ENCODE measurements at places on chromosomes 6 and 20.
A peak's percentile ranks its signal among the peaks of the same experiment; 100 is the strongest.

DNA sequence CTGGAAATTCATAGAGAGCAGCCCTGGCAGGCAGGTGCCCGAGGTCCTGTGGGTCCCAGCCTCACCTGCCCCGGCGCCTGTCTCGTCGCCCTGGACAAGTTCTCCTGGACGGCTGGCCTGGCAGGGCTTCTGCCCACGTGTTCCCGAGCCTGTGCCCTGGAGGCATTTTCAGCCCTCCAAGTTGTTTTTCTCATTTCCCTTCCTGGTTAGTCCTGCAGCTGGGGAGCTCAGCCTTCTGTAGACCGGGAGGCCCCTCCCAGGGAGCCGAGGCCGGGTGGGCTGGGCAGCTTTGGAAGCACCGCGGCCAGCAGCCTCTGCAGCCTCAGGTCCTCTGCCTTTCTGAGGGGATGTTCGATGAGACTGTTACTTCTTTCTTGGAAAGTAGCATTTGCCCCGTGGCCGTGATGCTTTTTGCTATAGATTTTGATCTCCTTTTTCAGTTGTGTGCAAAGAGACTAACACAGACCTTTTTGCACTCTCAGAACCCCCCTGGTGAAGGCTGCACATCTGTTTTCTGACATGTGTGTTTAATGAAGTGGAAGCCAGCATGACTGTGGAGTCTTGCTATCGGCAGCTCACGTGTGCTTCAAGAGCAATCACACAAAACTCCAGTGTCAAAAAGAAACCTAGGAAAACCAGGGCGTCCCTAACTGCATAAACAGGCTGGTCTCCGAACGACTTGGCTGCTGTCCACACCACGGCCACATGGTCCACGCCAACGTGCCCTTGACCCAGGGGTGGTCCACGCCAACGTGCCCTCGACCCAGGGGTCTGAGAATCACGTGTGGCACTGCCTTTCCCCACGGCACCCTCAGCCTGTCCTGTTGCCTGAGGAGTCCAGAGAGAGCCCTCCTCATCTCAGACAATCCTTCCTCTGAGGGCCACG, 207.5 kb downstream of the SMOC2 start:
- DNase-seq = no peak

DNA sequence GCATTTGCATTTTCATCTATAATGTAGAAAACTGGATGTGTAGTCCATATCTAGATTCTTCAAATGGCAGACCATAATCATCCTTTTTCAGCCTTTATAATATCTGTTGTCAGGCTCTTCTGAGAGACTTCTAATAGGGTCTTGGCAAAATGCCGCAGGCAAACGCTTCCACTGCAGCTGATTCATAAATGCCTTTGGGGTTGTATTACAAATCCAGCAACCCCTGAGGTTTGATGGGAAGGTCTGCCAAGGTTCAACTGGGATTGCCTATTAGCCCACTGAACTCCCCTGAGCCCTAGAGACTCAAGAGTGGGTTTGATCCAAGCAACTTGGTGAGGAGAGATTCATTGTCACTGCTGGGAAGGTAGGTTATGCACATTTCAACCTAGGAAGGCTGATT, 365.2 kb upstream of the POU3F2 start:
- DNase-seq = no peak

DNA sequence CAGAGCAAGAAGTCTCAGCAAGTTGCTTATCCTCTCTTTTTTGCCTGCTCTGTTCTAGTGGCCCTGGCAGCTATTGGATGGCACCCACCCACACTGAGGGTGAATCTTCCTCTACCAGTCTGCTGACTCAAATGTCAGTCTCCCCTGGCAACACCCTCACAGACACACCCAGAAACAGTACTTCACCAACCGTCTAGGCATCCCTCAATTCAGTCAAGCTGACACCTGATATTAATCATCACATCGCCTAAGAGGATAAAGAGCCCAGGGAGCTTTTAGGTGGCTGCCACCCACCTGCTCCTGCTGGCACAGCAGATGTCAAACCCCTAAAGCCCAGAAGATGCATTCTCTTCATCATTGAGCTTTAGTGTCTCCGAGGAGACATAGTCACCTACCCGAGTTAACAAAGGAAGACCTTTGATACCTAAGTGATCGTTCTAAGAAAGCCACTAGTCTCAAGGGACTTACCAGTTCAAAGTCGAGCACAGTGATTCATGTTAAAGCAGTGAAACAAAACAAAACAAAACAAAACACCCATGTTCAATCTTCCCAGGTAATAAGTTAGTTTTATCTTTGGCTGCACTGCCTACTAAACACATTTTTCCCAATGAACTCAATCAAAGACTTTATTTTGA, 97.7 kb upstream of the KCNQ5 start:
- DNase-seq = peak; percentile 49

- DNase-seq = no peak
These were observed 165.4 kb downstream of the SYNDIG1 start for GRCh38 chr20:24634855-24635254.

GRCh38 chr6:143677891-143678791, at the start of gene PHACTR2:
PHACTR2 (plus strand) TSS chr6:143677965; CDS start chr6:143678164, 199 bp downstream.
- no peak for DNase-seq

GRCh38 chr20:49245921-49246740, 26.9 kb downstream of the DDX27 start:
- no peak for DNase-seq

GRCh38 chr6:6884193-6884627, 223.6 kb upstream of the RREB1 start:
- DNase-seq = no peak

GRCh38 chr20:5061213-5061612, 58.5 kb downstream of the PCNA start:
- DNase-seq = no peak

GRCh38 chr6:167424060-167424673, 99.3 kb downstream of the TTLL2 start:
- no peak for DNase-seq

DNA sequence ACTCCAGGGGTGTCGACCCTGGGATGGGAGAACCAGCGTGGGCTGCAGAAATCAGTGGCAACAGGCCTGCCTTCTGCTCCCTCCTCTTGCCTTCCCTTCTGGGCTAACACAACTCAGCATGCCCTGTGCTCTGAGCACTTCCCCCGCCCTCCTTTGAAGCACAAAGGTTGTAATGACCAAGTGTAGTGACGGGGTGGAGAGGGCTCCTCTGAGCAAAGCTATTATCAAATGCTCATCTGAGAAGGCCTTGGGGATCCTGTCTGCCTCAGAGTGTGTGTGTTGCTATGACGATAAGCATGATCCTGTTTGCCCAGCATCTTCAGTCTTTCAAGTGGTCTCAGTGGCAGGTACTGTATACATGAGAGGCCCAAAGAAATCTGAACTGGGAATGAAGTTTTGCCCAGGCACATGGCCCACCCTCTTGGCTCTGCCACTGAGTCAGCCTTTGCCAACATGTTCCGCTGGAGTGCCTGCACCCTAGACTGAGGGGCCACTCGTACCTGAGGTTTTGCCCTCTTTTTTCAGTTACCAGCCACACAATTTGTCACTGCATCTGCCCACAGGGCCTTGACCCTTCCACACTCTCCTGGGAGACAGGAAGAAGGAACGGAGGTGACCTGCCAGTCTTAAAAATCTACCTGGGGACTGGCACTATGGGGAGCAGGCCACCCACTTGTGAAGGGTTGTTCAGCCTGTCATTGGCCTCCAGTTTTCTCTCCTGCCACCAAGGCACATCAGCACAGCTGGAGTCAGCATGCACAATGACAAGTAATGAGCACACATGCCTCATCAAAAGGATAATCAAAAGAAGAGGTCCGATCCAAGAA, 74.5 kb downstream of the GFOD1 start:
- DNase-seq = peak; percentile 29

DNA sequence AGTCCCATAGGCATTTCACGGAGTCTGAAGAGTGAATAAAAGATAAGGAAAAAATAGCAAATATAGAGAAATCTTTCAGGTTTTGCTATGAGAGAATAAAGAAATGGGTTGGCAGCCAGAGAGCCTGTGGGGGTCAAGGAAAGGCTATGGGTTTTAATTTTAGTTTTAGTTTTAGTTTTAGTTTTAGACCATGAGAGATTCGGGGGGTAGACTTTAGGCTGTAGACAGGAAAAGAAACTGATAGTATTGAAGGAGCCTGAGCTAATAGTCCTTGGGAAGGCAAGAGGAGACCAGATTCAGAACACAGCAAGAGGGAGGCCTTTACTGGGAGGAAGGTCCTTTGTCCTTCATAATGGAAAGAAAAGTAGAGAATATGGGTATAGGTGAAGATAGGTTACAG, 19.3 kb downstream of the DOP1A start:
- DNase-seq = no peak

DNA sequence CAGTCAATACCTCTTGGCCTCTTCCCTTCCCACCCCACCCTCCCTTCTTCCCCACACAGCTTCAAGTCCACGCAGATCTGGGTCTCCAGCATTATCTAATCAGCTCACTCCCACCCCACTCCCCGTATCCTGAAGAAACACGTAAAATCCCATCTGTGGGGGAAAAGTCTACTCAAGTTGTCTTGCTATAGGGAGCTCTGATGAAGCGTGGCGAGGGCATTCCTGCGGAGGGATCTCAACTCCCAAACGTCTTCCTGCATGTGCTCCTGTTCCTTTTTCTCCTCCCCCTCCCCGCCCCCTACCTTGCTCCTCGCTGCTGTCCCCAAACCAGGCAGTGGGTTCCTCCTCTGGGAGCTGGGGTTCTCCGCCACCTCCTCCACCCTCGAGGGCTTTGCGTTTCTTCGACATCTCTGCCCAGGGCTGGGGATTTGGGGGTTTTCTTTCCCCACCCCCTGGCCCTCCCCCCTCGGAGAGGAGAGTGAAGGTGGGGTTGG, 181.8 kb downstream of the TBXT start:
- no peak for DNase-seq

- DNase-seq = no peak
These were observed 494.0 kb downstream of the ADGRB3 start for GRCh38 chr6:69129046-69129445.

DNA sequence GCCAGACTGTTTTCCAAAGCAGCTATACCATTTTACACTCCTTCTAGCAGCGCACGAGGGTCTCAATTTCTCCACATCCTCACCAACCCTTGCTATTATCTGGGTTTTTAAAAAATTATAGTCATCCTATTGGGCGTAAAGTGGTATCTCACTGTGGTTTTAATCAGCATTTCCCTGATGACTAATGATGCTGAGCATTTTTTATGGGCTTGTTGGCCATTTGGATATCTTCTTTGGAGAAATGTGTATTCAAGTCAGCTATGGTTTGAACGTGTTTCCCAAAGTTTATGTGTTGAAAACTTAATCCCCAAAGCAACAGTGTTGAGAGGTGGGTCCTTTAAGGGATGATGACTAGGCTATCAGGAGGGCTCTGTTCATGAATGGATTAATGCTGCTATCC, 6.7 kb downstream of the MCUR1 start:
- DNase-seq = no peak

DNA sequence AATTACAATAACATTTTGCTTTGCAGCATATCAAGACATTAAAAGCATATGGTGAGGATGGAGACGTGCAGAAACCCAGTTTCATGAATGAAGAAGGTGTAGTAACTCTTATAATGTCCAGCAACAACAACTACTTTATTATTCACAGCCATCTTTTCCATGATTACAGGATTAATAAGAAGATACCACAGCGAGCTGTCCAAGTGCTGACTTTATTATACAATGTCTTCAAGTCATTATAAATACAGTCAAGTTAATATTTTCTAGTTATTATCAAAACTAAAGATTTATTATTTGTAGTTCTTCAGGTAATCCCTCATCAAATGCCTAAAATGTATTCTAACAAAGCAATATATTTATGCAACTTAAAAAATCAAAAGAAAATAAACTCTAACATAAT, 2.5 kb upstream of the KHDRBS2 start:
- DNase-seq = no peak

GRCh38 chr20:43537921-43538877, 20.6 kb upstream of the SGK2 start:
- no peak for DNase-seq

DNA sequence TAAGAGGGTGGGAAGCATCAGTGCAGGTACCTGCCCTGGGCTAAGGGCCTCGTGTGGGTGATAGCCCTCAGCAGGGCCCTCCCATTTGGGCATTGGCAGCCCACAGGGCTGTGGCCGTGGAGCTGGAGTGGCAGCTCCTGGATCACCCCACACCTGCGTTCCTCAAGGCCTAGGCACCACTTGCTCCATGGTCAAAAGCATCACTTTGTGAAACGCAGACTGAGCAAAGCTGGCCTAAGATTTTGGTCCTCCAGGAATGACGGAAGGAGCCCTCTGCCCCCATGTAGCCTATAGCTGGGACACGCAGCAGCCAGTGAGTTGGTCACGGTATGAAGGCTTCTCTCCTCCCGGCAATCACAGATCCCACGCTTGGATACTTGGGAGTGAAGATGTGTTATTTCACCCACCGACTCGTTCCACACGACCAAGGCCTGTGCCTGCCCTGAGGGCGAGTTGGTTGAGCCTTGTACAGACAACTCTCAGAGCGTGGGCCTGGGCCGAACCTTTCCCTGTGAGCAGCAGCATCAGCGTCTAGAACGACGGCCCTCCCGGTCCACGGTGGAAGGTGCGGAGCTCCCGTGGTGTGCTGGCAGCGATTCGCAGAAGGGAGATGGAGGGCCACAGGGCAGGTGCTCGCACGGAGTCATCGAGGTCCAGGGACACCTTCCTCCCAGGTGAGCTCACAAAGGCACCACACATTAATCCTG, 39.7 kb downstream of the THBS2 start:
- DNase-seq = no peak

GRCh38 chr6:15730442-15730841, 67.6 kb upstream of the DTNBP1 start:
- DNase-seq = no peak

- no peak for DNase-seq
These were observed 107.0 kb downstream of the POPDC3 start for GRCh38 chr6:105072798-105073199.

GRCh38 chr20:46420878-46421277, 14.5 kb upstream of the ELMO2 start:
- no peak for DNase-seq
